Naive thymus-derived CD4-positive, alpha-beta T cell (primary cell): ENCODE measurements at places on chromosomes 4 and X. TPM values are rescaled to one million over a fixed set of nuclear protein-coding genes. Genes with fewer than 3 reads are reported as not detected.

The SLITRK4 gene
- 2.6 TPM for total RNA-seq

DNA sequence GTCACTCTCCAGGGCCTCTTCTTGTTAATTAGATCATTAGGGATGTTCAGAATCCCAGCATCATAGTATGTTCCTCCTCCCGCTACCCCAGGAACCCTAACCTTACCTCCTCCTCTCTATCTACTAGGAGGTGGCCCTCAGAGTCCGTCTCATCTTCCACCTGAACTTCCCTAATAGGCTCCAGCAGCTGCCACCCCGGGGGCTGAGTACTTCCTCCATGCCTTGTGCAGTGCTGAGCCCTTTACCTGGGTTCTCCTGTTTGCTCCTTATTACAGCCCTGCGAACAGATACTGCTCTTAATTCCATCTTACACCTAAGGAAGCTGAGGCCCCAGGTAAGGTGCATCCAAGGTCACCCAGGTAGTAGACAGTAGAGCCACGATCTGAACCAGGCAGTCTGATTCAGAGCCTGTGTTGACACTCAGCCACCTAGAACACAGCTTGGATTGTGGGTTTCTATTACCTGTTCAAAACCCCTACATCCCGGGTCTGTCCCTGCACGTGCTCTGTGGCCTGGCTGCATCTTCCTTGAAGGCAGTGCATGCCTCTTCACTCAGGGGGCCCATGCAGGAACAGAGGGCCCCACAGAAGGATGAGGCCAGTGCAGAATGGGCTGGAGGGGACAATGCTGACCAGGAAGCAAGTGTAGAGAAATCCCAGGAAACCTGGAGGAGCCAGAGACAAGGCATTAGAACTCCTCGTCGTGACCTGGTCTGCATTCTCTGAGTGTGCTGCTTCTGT, 51.4 kb upstream of the MSANTD1 start:
- H3K27ac ChIP-seq: no peak overlapping the region
- H3K4me1 ChIP-seq: peaks cover 63% of the 10 kb centered on the region
- no peaks in the 10 kb centered on the region for H3K27me3 ChIP-seq
- peak overlapping the region; percentile 24 for H3K4me3 ChIP-seq

DNA sequence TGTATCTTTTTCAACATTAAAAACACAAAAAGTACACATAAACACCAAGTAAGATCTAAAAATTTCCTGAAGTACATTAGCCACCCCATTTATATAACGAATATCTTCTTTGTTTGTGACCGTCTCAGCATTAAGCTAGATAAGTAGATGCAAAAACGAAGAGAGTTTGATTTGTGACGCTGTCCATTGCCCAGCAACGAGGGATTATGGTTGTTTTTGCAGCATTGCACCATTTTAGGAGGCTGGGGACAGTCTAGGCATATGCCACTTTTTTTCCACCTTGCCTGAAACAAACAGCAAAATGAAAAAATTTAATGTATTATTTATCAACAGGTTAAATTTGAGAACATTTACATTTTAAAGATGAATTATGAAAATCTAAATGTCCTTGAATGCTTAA, 12.0 kb upstream of the IGSF1 start:
- no peak for DNase-seq
- H3K4me1 ChIP-seq: no peaks in the 10 kb centered on the region
- no peak overlapping the region for H3K4me3 ChIP-seq
- H3K27me3 ChIP-seq: no peaks in the 10 kb centered on the region
- no peak overlapping the region for H3K27ac ChIP-seq

DNA sequence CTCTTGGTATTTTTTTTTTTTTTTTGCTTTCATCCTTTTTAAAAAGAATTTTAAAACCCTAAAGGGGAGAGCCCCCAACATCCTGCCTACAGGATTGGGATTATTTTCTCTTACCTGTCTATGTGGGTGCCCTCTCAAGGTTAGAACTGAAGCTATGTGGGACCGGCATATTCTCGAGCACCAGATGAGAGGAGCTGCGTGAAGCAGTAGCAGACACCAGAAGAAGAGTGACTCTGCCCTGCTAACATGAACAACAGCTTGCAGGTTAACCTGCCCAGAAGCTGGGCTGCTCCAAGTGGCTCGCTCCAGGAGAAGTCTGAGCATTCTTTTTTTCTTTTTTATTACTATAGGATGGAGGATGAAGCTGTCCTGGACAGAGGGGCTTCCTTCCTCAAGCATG, 102.6 kb upstream of the SLC4A4 start:
- no peak overlapping the region for H3K4me3 ChIP-seq
- no peaks in the 10 kb centered on the region for H3K27me3 ChIP-seq

- H3K27ac ChIP-seq: no peak overlapping the region
- no peaks in the 10 kb centered on the region for H3K36me3 ChIP-seq
- DNase-seq: no peak
- H3K4me1 ChIP-seq: no peaks in the 10 kb centered on the region
- no peak overlapping the region for H3K4me3 ChIP-seq
- H3K27me3 ChIP-seq: no peaks in the 10 kb centered on the region
Observed at GRCh38 chr4:179441596-179441995, 1999.4 kb upstream of the AGA start.

DNA sequence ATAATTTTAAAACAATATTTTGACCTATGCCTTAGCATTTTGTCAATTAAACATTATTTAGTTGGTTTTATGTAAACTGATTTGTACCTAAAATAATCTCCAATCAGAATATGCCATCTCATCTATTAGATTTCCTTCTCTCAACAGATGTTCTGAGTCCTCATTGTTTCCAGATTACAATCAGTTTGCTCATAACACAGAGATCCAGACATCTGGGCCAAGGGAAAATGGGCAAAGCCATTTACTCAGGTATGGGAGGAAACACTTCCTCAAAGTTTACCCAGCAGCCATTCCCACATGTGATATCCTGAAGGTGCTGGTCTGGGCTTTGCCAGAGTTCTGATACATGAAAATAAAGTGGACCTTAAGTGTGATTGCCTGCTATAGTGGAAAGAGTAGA, 217.9 kb upstream of the GPC4 start:
- DNase-seq: no peak
- no peak overlapping the region for H3K27ac ChIP-seq
- H3K27me3 ChIP-seq: no peaks in the 10 kb centered on the region
- H3K4me1 ChIP-seq: no peaks in the 10 kb centered on the region
- H3K36me3 ChIP-seq: no peaks in the 10 kb centered on the region

- H3K4me1 ChIP-seq: peaks cover 19% of the 10 kb centered on the region
- H3K4me3 ChIP-seq: no peak overlapping the region
- no peak overlapping the region for H3K27ac ChIP-seq
- no peak for DNase-seq
- H3K27me3 ChIP-seq: no peaks in the 10 kb centered on the region
- no peaks in the 10 kb centered on the region for H3K36me3 ChIP-seq
Observed at GRCh38 chr4:42636645-42636949, 20.3 kb downstream of the ATP8A1 start.

The PDE5A gene
- 0.84 TPM for total RNA-seq

The APOO gene
- 19.2 and 20.3 TPM in 2 replicates for total RNA-seq

DNA sequence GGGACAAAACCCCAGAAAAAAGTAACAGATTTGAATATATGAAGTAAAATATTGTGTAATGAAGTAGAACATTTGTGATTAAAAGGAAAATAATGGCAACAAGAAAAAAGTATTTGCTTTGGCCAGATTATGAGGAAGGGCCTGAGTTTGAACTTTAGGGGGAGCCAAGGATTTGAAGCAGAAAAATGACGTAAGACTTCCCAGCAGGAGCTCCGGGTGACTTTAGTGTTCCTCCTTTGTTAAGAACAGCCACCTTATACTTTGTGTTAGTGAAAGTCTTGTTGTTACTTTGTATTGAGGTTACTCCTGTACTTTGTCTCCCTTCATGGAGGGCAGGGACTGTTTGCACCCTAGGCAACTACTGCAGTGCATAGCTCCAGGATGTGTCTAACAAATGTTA, 41.1 kb downstream of the DCUN1D4 start:
- H3K4me3 ChIP-seq: no peak overlapping the region
- H3K27ac ChIP-seq: no peak overlapping the region
- H3K36me3 ChIP-seq: peaks cover 20% of the 10 kb centered on the region
- H3K27me3 ChIP-seq: no peaks in the 10 kb centered on the region
- no peak for DNase-seq

The TMPRSS11D gene
- not detected for total RNA-seq

The NDUFB11 gene
- total RNA-seq: 53.0 TPM

The DDX53 gene
- not detected for total RNA-seq

The ENPP6 gene
- not detected for total RNA-seq

- no peaks in the 10 kb centered on the region for H3K27me3 ChIP-seq
- H3K27ac ChIP-seq: no peak overlapping the region
- no peak overlapping the region for H3K4me3 ChIP-seq
- no peaks in the 10 kb centered on the region for H3K4me1 ChIP-seq
- no peaks in the 10 kb centered on the region for H3K36me3 ChIP-seq
Observed at GRCh38 chrX:18471296-18471695, 45.9 kb downstream of the CDKL5 start.

- peak overlapping the region; percentile 63 for H3K27ac ChIP-seq
- DNase-seq: peak; percentile 58
- H3K4me1 ChIP-seq: peaks cover 9% of the 10 kb centered on the region
- H3K27me3 ChIP-seq: no peaks in the 10 kb centered on the region
- H3K4me3 ChIP-seq: peak overlapping the region; percentile 15
Observed at GRCh38 chr4:169659716-169660670, 39.6 kb downstream of the CLCN3 start.

GRCh38 chr4:76306882-76307659, 538 bp downstream of the STBD1 start:
- H3K4me1 ChIP-seq: peaks cover 18% of the 10 kb centered on the region
- peak overlapping the region; percentile 62 for H3K4me3 ChIP-seq
- H3K27ac ChIP-seq: no peak overlapping the region
- no peaks in the 10 kb centered on the region for H3K27me3 ChIP-seq
- DNase-seq: no peak
- no peaks in the 10 kb centered on the region for H3K36me3 ChIP-seq

GRCh38 chr4:173647902-173648301, 117.9 kb upstream of the HAND2 start:
- no peaks in the 10 kb centered on the region for H3K4me1 ChIP-seq
- no peak overlapping the region for H3K4me3 ChIP-seq
- DNase-seq: no peak
- H3K27me3 ChIP-seq: no peaks in the 10 kb centered on the region
- no peaks in the 10 kb centered on the region for H3K36me3 ChIP-seq

The RIPPLY1 gene
- not detected for total RNA-seq

The PABPC5 gene
- not detected for total RNA-seq

GRCh38 chrX:112636951-112637581, 42.7 kb downstream of the LHFPL1 start:
- DNase-seq: no peak
- no peaks in the 10 kb centered on the region for H3K27me3 ChIP-seq
- no peaks in the 10 kb centered on the region for H3K4me1 ChIP-seq
- H3K4me3 ChIP-seq: no peak overlapping the region
- no peak overlapping the region for H3K27ac ChIP-seq
- no peaks in the 10 kb centered on the region for H3K36me3 ChIP-seq

DNA sequence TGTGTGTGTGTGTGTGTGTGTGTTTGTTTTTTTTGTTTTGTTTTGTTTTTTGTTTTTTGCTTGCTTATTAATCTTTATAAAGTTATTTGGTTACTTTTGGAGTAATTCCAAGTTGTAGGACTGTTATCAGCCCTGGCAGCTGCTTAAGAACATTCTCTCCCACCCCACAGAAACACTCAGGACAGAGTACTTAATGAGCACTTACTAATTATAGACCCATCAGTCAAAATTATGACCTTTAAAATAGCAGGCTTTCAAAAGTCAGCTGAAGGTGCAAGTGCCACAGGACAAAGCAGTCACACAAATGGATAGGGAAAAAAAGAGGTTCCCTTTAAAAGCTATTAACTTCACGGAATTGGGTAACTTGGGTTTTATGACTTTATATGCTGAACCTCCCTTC, 69.0 kb downstream of the BEND2 start:
- no peak for DNase-seq
- H3K4me3 ChIP-seq: no peak overlapping the region
- no peaks in the 10 kb centered on the region for H3K36me3 ChIP-seq
- no peaks in the 10 kb centered on the region for H3K27me3 ChIP-seq
- no peaks in the 10 kb centered on the region for H3K4me1 ChIP-seq
- H3K27ac ChIP-seq: no peak overlapping the region

DNA sequence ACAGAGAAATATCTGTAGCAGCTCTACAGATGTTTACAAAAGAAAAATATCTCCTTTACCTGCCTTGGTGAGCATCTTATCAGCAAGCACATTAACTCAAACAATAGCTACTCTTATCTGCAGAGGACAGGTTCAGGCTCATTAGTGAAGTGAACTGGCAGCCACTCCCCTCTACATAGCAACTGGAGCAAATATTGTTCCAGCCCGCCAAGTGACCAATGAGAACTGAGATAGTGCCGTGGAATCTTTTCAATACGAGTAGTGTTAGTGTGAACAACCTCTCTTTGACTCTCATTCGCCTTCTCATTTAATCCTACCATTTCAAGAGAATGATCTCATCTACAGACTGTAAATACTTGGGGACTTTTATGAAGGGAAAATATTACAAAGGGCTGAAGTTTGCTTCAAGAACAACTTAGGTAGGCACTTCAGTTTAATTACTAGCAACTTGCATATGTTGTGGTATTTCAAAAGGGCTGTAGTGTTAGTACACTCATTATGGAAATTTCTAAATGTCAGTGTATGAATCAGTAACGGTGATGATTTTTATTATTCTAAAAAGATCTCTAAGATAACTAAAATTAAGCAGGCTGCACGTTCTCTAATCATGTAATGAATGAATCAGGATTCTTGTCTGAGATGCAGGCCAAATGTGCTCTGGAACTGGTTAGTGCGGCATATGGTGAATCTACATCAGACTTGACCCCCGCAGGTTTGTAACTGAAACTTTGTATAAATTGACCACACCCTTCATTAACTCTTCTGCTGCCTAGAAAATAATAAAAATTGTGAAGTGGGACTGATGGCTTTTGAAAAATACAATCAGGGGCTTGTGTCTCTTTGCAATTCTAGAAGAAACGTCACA, 72.4 kb downstream of the PALLD start:
- DNase-seq: no peak
- H3K4me3 ChIP-seq: no peak overlapping the region
- no peak overlapping the region for H3K27ac ChIP-seq
- no peaks in the 10 kb centered on the region for H3K4me1 ChIP-seq
- H3K27me3 ChIP-seq: no peaks in the 10 kb centered on the region
- no peaks in the 10 kb centered on the region for H3K36me3 ChIP-seq

The ZNF732 gene
- not detected for total RNA-seq

DNA sequence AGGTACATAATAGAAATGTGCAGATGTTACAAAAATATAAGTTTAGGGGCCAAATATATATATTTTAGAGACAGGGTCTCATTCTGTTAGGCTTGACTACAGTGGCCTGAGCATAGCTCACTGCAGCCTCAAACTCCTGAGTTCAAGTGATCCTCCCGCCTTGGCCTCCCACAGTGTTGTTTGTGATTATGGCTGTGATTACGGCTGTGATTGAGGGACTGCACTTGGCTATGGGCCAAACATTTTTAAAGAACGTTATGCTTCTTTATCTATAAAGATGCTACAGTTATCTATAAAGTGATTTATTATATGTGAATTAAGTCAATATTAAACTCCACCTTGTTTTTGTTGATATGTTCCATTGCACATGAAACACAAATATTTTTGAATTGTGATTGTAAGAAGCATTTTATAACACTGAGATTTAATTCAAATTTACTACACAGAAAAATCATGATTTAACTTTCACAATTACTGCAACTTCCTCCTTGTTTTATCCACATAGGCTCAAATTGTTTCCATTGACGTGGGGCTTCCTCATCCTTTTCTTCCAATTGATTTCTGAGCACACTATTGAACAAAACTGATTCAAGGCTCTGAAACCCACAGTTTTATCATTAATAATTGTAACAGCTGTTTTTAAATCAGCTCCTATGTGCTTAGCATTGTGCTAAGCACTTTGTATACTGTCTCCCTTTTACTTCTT, 68.4 kb upstream of the BMPR1B start:
- no peaks in the 10 kb centered on the region for H3K4me1 ChIP-seq
- no peak overlapping the region for H3K4me3 ChIP-seq
- DNase-seq: no peak
- H3K36me3 ChIP-seq: no peaks in the 10 kb centered on the region

- no peak overlapping the region for H3K27ac ChIP-seq
- H3K36me3 ChIP-seq: no peaks in the 10 kb centered on the region
- no peak overlapping the region for H3K4me3 ChIP-seq
Observed at GRCh38 chr4:71648448-71648847, 135.4 kb downstream of the GC start.
